CD4-positive, alpha-beta T cell treated with Interleukin-12 subunit alpha and Interleukin-12 subunit beta, for 1 hour (primary cell): ENCODE measurements at places on chromosomes 4 and X.

GRCh38 chr4:90718931-90719330 is 591.7 kb downstream of the CCSER1 start:
- DNase-seq: no peak

DNA sequence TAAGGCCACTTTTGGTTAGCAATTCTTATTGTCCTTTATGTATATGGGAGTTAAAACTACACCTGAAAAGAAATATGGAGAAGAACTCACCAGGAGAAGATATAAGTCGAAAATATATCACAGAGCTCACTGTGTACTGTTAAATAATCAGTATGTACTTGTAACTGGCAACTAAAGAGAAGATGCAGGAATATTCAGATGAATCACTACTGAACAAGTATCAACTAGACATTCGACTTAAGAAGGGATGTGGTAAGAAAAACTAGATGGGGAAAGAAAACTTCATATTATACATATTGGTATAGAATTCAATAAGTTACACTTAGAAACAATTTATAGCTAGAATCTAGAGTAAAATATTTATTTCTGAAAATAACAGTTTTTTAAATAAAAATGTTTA is 230.0 kb downstream of the CAMK2D start:
- no peak for DNase-seq

DNA sequence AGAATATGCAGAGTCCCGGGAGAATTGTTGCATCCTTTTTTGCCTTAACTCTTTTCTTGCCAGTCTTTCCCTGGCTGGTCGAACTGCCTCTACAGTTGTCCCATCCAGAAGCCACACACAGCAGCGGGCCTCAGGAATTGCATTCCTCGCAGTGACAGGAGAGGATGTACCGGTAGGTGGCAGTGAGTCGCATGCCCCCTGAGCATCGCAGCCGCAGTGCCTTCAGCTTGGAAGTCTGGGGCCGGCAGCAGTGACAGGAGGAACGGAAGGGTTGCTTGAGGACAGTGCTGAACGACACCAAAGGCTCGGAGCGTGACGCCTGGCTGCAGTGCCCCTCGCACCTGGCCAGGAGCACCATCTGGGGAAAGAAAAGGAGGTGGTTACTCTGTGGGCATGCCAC is 23.5 kb downstream of the NDP start:
- DNase-seq: peak; percentile 23

- no peak for DNase-seq
Measured at GRCh38 chr4:3407930-3408792, 33.6 kb upstream of the HGFAC start.

- peak; percentile 11 for DNase-seq
Measured at GRCh38 chr4:147683188-147683591, 773 bp downstream of the PRMT9 start.

- DNase-seq: no peak
Measured at GRCh38 chr4:15188605-15189539, 186.6 kb downstream of the CPEB2 start.

GRCh38 chr4:43331226-43332051 is 438.9 kb downstream of the GRXCR1 start:
- no peak for DNase-seq

DNA sequence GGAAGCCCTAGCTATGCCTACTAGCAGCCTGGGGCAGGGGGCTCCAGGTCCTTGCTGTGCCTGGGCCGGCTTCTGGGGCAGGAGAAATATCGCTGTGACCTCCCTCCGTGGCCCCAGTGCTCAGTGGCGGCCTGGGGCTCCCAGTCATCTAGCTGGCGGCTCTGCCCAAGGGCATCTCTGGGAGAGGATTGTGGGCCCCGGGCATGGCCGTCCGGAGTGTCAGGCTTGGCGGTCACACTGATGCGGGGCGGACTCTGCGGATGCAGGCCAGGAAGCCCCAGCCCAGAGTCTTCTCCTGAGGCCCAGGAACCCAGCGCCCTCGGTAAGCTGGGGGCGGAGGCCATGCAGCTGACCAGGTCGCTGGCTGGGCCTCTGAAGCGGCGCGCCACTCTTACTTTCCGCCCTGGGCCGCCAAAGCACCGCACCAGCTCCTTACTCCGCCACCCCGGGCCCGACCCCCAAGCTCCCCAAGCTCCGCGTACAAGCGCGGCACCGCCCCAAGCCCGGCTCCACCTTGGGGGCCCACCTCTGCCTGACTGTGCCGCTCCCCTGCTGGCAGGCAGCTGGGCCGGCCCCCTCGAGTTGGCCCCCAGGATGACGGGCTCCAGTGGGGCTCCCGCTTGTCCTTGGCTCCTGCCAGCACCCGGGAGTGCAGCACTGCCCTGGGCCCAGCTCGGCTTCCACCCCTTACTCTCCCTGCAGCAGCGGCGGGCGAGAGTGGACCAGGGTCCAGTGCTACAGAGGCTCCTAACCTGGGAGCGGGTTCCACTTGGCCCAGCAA is 720.0 kb downstream of the PCDH18 start:
- no peak for DNase-seq

DNA sequence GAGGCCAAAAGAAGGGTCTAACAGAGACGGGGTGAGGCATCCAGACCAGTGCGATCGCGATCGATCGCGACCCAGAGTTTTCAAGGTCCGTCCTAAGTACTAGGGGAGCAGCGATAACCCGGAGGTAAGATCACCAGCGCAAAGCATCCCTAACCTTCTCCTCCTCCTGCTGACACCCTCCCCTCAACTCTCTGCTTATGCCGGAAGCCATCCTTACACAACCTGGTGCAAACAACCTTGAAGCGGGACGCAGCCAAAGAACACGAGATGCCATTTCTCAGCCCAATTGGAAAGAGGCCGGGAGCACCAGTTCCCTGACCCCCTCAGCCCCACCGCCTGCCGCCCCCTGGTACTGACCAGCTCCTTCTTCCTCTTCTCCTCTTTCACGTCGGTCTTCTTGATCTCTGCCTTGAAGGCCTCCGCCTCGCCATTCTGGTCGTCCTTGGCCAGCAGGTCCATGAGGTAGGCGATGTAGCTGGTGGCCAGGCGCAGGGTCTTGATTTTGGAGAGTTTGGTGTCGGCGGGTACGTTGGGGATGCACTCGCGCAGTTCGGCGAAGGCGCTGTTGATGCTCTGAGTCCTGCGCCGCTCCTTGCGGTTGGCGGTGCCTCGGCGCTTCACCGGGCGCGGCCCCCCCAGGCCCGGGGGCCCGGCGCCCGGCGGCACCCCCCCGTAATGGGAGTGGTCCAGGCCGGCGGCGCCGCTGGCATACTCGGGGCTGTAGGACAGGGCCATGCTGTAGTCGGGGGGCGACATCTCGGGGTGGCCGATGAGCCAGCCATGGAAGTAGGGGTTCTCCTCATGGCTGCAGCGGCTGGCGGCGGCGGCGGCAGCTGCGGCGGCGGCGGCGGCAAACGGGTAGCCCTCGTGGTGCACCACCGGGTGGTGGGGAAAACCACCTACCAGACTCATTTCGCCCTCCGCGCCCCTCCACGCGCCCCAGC is 1.4 kb downstream of the HAND2 start:
- no peak for DNase-seq

GRCh38 chr4:15482842-15483241 is 13.2 kb downstream of the CC2D2A start:
- no peak for DNase-seq

- DNase-seq: no peak
Measured at GRCh38 chr4:132240081-132240480, 909.0 kb upstream of the PCDH10 start.

- no peak for DNase-seq
Measured at GRCh38 chrX:110136136-110136535, 133.2 kb downstream of the TMEM164 start.

GRCh38 chr4:159366966-159367780 is 264.3 kb downstream of the RAPGEF2 start:
- DNase-seq: no peak

DNA sequence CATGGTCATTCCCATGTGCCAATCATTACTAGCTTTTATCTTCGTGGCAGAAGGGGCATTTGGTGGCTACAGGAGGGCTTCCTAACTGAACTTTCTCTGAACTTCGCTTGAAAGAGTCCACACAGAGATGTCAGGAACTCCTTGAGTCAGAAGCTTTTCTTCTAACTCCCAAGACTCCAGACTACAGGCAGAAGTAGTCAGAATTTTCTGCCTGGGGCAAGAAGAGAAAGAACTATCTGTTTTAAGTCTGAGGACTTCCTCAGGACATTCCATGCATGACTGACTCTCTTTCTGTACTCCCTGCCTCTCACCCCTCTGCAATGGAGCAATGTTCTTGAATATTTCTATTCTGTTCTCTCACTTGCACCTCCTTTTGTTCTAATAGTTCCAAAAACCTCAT is 170.5 kb upstream of the TBC1D9 start:
- no peak for DNase-seq

- no peak for DNase-seq
Measured at GRCh38 chrX:129760155-129760554, 19.6 kb upstream of the SASH3 start.

- peak; percentile 11 for DNase-seq
Measured at GRCh38 chr4:105520819-105521790, 31.3 kb upstream of the ARHGEF38 start.

DNA sequence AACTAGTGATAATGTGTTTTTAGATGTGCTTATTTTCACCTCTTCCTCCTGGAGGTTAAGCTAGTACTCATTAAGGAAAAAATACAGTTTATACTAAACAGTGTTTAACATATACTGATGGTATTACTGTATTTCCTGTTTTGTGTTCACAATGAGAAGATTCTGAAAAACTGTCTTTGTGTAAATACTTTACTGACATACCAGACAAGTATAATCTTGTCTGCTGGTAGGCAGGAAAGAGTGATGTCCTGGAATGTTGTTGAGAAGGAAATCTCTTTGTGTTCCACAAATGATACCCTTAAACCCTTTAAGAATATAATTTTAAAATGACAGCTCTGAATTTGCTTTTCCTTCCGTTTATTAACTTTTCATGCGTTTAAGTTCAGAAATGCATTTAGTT is 205.5 kb upstream of the NUDT6 start:
- DNase-seq: no peak

DNA sequence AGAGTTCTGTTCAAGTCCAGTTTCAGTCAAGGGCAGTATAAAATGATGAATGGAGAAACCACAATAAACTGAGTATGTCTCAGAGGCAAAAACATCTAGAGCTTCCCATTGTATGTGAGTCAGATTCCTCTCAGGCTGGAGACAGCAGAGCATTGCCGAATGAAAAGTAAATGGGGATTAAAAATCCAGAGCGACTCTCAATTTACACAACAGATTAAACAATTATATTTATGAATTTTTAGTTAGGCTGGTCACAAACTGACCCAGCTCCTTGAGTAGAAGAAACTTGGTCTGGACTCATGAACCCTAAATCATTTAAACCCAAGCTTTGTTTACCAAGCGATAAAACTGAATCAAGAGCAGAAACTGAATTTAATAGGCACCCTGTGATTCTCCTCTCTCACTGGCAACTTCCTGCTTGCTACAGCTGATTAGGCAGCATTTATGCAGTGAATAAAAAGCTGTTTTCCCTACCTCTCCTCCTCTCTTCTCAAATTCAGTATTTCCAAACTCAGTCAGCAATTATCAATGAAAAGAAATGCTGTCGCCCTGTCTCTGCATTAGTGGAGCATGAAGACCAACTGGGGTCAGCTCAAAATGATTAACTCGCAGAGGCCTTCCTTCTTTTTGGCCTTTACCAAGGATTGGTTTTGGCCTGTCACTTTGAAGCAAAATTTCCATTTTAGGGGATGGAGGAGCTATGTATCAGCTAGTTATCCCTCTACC is 568.0 kb downstream of the PDHA2 start:
- DNase-seq: no peak

DNA sequence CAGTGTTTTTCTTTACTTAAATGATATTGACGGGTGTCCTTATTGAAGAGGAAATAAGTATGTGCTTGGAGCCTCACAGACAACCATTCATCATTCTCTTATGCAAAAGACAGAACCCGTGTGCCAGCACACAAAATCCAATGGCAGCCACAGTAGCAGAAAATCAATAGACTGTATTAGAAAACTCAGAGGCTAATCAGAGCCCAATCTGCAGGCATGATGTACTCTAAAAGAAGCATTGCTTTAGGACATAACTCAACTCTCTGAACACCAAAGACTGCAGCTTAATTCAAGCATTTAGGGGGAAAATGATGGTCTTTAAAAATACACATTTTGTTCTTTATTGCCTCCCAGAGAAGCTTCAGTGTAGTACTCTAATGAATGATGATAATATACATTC is 476.9 kb downstream of the PDHA2 start:
- no peak for DNase-seq

DNA sequence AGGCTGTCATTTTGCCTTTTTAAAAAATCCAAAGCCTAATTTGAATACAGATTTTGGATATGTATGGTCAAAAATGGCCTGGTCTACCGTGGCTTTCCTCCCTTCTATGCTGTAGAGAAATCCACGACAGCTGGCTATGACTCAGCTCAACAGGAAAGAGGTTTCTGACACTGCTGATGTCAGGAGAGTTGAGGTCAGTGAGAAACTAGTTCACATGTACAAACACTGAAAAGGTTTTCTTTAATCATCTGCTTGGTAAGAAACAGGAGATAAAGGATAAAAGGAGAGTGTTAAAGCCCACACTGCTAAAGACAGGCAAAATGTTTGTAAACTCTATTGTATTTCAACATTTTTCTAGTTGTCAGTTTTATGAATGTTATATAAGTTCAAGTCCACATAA is 113.9 kb downstream of the NYX start:
- DNase-seq: peak; percentile 58

DNA sequence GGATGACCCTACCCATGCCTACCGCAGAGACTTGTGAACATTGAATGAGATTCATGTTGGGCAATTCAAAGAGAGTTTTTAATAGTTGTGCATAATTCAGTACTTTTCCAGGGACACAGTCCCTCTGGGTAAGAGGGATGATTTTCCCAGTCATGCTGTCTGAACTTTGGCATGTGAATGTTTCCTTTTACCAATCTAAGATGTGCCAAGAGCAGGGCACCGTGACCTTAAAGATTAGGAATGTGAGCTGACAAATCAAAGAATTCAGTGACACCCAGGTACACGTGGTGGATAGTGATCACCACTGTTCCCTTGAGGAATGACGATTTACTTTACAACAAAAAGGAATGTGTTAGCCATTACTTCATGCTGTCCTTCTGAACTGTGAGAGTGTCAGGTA is 515.6 kb downstream of the PPARGC1A start:
- no peak for DNase-seq

DNA sequence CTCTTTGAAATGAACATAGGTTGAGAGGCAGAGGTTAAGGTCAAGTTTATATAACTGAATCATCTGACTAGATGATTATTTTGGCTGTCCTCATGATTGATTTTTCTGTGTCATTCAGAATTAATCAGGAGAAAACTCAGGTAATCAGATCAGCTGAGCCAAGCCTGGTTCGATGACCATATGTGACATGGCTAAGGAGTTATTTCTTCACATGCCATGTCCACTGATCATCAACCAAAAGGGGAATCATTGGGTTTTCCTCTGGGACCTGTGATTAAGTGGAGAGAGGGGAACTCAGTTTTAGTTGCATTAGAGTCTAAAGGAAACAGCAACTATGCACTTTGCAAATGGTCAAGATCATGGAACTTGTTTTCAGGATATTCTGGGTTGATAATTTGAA is 20.3 kb upstream of the PACRGL start:
- DNase-seq: no peak
